ENCODE measurements at places on chromosomes 5 and 9. TPM values are rescaled to one million over a fixed set of nuclear protein-coding genes. Genes with fewer than 3 reads are reported as not detected.

Gene SLC25A25
- 5.0 TPM for polyA plus RNA-seq

Gene DMRT2
- not detected for polyA plus RNA-seq

Gene BARHL1
- polyA plus RNA-seq: not detected

Gene MATR3
- polyA plus RNA-seq: 62.8 TPM

Gene TAF11L10
- not detected for polyA plus RNA-seq

Gene DND1
- 0.44 TPM for polyA plus RNA-seq

Gene FUT7
- polyA plus RNA-seq: not detected

Gene MARCOL
- not detected for polyA plus RNA-seq

Gene NPDC1
- 19.3 TPM for polyA plus RNA-seq

Gene GARNL3
- 0.26 TPM for polyA plus RNA-seq

Gene FOXE1
- 0.11 TPM for polyA plus RNA-seq

Gene ANKS6
- 10.3 TPM for polyA plus RNA-seq

Gene NR2F1
- polyA plus RNA-seq: 7.8 TPM

Gene AFF4
- polyA plus RNA-seq: 46.4 TPM

Gene THBS4
- 0.23 TPM for polyA plus RNA-seq

Gene CCL21
- not detected for polyA plus RNA-seq

Gene UTP15
- 15.7 TPM for polyA plus RNA-seq

Gene ADGRD2
- 0.10 TPM for polyA plus RNA-seq

Gene NUTM2G
- polyA plus RNA-seq: not detected

Gene OR1Q1
- not detected for polyA plus RNA-seq

Gene FYB1
- 1.2 TPM for polyA plus RNA-seq

Gene FRMD3
- polyA plus RNA-seq: 0.03 TPM

Gene SQSTM1
- polyA plus RNA-seq: 84.0 TPM

Gene SIT1
- not detected for polyA plus RNA-seq

Gene CYLC2
- not detected for polyA plus RNA-seq

Gene NUP214
- polyA plus RNA-seq: 5.8 TPM

Gene ACTBL2
- 0.10 TPM for polyA plus RNA-seq

Gene CTSV
- 188 TPM for polyA plus RNA-seq

Gene IFNB1
- polyA plus RNA-seq: not detected

Gene GPR150
- 0.07 TPM for polyA plus RNA-seq

Gene SMIM27
- polyA plus RNA-seq: 1.4 TPM

Gene KIF24
- polyA plus RNA-seq: 3.4 TPM

Gene CEL
- 1.2 TPM for polyA plus RNA-seq

Gene KCNIP1
- not detected for polyA plus RNA-seq

Gene PCDHGB6
- 0.11 TPM for polyA plus RNA-seq

Gene EPB41L4B
- 3.3 TPM for polyA plus RNA-seq

Gene ENG
- 15.1 TPM for polyA plus RNA-seq

Gene TIMD4
- polyA plus RNA-seq: not detected

Gene KCNV2
- polyA plus RNA-seq: not detected

Gene NR3C1
- polyA plus RNA-seq: 27.0 TPM

Gene SOX30
- polyA plus RNA-seq: 0.02 TPM

Gene TEK
- polyA plus RNA-seq: 0.02 TPM

Gene PTRH1
- polyA plus RNA-seq: 29.2 TPM

Gene SLC36A3
- polyA plus RNA-seq: not detected

Gene BDP1
- 6.1 TPM for polyA plus RNA-seq

Gene THG1L
- 17.1 TPM for polyA plus RNA-seq
